WTC11 (cell line): ENCODE measurements at places on chromosomes 1 and 21.
A peak's percentile ranks its signal among the peaks of the same experiment; 100 is the strongest.

GRCh38 chr1:70891051-70891843, 156.4 kb downstream of the PTGER3 start:
- no peak for DNase-seq

- no peak for DNase-seq
These were observed 33.1 kb downstream of the OR10Z1 start for GRCh38 chr1:158638146-158638545.

DNA sequence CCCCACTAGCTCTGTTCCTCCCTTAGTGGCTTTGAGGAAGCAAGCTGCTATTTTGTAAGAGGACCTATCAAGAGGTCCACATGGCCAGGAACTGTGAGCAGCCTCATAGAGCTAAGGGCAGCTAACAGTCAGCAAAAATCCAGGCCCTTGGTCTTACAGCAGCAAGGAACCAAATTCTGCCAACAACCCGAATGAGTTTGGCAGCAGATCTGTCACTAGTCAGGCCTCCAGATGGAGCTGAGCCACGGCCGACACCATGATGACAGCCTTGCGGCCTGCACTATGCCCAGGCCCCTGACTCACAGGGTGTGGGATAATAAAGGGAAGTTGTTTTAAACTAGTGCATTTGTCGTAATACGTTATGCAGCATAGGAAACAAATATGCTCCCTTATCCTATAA, 28.0 kb upstream of the H3-3A start:
- no peak for DNase-seq

DNA sequence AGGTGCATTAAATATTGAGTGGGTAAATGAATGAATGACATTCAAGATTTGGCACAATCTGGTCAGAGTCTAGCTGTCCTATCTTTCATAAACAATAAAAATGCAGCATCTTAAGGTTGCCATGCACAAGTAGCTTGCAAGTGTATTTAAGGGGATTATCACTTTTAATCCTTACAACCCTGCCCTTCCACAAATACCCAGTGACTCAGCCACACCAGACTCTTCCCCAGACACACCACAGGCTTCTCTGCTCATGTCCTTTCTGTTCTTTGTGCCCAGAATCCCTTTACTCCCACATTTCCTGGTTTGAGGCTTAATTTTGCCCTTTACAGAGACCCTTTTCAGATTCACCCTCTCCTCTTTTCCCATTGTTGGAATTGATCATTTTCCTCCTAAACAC, 59.8 kb downstream of the KIRREL1 start:
- DNase-seq, result no peak

DNA sequence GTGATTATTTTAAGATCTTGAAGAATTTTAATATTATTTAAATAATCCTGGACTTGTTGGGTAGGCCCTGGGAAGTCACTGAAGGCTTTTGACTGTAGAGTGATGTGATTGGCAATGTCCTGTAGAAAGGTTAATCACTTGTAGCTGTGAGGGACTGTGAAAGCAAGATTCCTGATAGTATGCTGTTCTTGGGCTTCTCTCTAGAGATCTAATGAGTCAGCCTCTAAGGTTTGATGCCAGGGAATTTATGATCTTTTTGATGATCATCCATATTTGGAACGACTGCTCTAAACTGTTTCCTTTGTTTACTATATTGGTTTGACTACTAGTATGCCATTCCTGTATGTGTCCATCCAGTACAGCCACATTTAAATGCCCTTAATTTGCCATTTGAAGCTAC, 56.5 kb downstream of the CAMSAP2 start:
- no peak for DNase-seq

- DNase-seq, result no peak
These were observed 7.5 kb downstream of the ABCB10 start for GRCh38 chr1:229550812-229551567.

GRCh38 chr1:228463559-228464455, 23.4 kb upstream of the RNF187 start:
- peak; percentile 73 for DNase-seq

- DNase-seq, result no peak
These were observed 32.4 kb downstream of the ERICH3 start for GRCh38 chr1:74641161-74641560.

DNA sequence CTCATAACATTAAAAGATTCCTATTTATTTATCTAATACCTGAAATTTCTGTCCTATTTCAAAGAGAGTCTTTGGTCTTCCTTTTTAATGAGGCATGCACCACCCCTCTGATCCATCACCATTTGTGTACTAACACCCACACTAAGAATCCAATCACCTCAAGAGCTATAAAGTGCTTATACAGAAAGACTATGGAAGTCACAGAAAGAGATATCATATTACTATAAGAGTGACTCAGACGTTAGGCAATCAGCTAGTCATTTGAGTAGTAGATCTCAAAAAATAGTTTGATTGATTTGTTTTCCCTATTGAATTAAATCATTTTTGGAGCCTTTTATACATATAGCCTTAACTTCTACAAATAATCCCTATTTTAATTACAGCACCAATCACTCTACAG, 46.1 kb downstream of the NME7 start:
- no peak for DNase-seq

- no peak for DNase-seq
These were observed 77.0 kb downstream of the ZZZ3 start for GRCh38 chr1:77605246-77606026.

DNA sequence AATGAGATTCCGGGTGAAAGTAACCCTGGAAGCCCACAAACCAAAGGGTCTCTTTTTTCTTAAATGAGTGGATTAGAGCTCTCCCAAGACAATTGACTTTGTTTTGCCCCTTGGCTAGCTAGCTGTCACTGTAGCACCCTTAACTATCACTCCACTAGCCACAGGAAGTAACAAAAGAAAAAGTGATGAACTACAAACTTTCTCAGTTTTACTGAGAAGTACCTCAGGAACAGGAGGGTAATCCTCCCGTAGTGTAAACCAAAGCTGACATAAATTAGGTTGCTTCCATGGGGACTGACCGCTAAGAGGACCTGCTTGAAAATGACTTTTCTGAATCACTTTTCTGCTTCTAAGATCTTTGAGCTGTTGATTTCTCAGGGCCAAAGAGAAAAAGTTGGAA, 240.1 kb downstream of the BARHL2 start:
- no peak for DNase-seq

- no peak for DNase-seq
These were observed 18.0 kb downstream of the KIAA1614 start for GRCh38 chr1:180930687-180931086.
